ENCODE measurements at places on chromosomes 16 and 17. TPM values are rescaled to one million over a fixed set of nuclear protein-coding genes. Genes with fewer than 3 reads are reported as not detected.
A peak's percentile ranks its signal among the peaks of the same experiment; 100 is the strongest.

DNA sequence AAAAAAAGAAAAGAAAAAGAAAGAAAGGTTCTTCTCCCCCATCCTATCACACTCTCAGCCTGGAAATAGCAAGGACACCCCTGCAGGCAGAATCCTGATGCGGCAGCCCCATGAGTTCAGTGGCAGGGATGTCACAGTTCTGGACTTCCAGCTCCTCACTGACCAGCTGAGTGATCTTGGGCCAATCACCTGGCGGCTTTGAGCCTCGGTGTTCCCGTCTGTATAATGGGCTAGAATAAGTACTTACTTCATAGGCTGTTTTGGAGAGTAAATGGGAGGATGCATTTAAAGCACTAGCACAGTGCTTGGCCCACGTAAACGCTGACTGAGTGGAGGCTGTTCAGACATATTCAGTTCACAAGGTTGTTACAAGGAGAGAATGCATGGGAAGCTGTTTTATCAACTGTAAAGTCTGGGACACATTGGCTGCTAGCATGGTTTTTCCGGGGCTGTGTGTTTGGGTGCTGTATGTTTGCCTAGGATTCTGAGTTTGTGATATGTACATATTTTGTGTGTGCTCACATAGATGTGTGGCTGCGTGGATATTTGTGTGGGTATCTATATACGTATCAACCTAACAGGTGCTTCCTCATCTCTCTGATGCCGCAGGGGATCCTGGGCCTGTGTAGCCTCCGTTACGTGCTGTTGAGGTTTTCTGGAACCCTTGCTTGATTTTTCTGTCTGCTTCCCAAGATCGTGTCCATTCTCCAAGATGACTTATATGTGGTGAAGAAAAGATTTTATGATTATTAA lies 3.4 kb downstream of the BHLHA9 start:
- no peaks in the 10 kb centered on the region for H3K36me3 ChIP-seq
- peak; percentile 49 for DNase-seq
- H3K27ac ChIP-seq: no peak overlapping the region
- no peak overlapping the region for H3K4me3 ChIP-seq

GRCh38 chr17:27207073-27207513 lies 86.8 kb upstream of the WSB1 start:
- H3K27ac ChIP-seq: no peak overlapping the region
- no peak overlapping the region for H3K4me3 ChIP-seq
- no peaks in the 10 kb centered on the region for H3K4me1 ChIP-seq
- no peaks in the 10 kb centered on the region for H3K27me3 ChIP-seq

DNA sequence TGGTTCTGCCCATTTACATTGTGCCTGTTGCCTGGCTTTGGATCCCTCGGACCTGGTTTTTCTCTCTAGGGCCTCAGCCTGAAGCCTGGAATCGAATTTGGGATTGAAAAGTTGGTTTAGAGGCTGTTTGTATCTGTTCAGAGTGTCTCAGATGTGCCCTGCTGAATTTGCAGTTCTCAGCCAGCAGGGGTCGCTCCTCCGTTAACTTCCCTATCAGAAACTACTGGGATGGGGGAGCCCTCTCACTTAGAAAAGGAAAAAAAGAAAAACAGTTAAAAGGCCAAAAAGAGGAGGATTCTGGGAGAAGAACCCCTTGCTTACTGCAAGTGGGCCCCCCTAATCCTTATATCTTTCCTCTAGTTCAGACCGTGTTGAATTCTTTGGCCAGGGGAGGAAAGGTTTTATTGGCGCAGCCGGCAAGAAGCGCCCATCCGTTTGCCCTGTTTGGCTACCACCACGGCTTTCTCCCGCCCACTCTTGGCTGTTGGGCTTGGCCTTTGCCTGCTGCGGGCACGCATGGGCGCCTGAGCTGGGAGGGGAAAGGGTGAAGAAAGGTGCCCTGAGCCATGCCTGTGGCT lies 8.7 kb downstream of the FZD2 start:
- no peaks in the 10 kb centered on the region for H3K4me1 ChIP-seq
- DNase-seq: no peak
- peaks cover 34% of the 10 kb centered on the region for H3K27me3 ChIP-seq

DNA sequence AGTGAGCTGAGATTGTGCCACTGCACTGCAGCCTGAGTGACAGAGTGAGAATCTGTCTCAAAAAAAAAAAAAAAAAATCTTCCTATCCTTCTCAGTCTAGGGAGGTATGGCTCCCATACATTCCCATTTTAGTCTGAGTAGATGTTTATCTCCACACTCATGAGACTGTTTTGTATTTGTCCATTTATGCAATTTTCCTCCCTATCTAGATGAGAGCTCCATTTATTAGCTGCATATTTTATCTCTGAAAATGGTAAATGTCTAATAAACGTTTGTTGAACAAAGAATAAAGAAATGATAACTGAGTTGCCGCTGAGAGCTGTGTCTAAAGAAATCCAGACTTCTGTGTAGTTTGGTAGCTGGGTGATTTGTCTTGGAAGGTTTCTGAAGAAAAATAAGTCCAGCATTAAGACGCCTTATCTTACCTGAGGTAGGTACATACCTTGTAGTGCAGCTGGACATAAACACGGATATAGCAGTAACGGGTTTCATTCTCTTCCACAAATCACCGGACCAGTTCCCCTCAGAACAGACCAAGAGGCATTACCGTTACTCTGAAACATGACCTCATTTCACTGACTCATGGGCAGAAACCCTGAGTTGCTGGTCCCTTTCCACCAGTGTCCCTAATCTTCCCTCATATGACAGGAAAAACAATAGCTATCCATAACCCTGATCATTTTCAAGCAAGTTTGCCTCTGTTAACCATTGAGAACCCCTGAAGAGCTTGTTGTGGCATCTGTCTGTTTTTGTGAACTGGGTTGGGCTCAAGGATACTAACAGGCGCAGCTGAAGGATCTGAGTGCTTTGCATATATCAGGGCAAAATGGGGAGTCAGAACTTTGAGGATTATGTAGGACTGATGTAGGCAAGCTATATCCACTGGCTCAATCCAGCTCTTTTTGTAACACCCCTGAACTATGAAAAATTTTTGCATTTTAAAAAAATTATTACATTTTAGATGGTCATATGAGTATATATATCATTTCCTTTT lies 177.4 kb upstream of the XYLT1 start:
- peaks cover 4% of the 10 kb centered on the region for H3K27me3 ChIP-seq
- no peak overlapping the region for H3K27ac ChIP-seq
- H3K4me3 ChIP-seq: no peak overlapping the region

DNA sequence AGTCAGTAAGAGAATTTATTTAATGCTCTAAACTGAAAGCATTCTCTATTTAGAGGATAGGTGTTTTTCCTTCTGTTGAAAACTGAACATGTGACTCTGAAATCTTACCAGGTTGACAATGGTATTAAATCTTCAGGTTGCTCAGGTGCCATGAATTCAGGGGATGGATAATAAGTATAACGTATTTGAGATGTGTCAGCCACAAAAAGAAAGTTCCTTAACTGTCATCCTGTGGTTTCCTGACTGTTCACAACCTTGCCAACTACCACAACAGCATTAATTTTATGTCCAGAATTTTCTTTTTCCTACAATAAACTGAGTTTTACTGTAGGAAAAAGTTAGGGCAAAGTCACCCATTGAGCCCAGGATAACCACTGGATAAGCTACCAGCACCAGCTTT lies 243.3 kb upstream of the PSMD7 start:
- no peaks in the 10 kb centered on the region for H3K36me3 ChIP-seq
- no peak overlapping the region for H3K4me3 ChIP-seq

DNA sequence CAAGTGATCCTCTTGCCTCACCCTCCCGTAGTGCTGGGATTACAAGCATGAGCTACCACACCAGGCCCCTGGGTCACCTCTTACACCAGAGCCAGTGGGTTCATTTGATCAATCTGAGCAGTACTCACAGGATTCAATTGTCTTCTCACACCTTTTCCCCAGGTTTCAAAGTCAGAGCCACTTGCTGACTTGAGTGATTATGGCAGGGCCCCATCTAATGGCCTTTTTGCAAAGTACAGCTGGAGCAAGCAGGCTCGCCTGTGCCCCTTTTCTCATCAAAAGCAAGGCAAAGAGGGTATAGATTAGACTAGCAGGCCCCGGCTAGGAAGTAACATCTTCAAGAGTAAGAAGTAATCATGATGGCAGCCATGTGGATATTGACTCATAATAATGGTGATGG lies 114.8 kb upstream of the NOL11 start:
- DNase-seq: peak; percentile 30
- H3K36me3 ChIP-seq: no peaks in the 10 kb centered on the region
- H3K4me3 ChIP-seq: no peak overlapping the region
- no peaks in the 10 kb centered on the region for H3K27me3 ChIP-seq

OR2C1 gene
- total RNA-seq: 1.4 TPM

CDH11 gene
- not detected for total RNA-seq

SLC47A2 gene
- total RNA-seq: not detected

BIRC5 gene
- 0.51 TPM for total RNA-seq

DPEP2 gene
- 122 TPM for total RNA-seq

RTN4RL1 gene
- 0.10 TPM for total RNA-seq

LASP1 gene
- 125 TPM for total RNA-seq

KATNIP gene
- 49.9 TPM for total RNA-seq

SULT1A4 gene
- total RNA-seq: 7.0 TPM

SCNN1B gene
- not detected for total RNA-seq

Measured in B cell (primary cell).